ENCODE measurements at places on chromosomes 1 and 21. TPM values are rescaled to one million over a fixed set of nuclear protein-coding genes. Genes with fewer than 3 reads are reported as not detected.

Gene ZNF436
- total RNA-seq: 8.0 TPM

DNA sequence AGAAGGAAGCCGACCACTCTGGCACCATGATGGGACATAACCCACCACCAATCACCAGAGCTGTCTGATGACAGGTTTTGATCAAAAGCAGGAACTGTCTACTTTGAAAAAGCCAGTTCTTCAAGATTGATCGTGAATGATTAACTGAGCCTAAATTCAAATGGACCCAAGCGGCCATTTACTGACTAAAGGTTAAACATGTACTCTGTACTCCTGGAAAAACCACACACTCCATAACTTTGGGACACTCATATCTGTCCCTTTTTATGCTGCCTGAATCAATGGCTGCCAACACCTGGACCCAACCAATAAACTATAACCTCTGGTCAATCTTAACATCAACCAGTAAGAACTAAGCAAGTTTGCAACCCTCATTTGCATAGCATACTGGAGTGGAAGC lies 206.6 kb downstream of the URB2 start:
- DNase-seq: no peak

DNA sequence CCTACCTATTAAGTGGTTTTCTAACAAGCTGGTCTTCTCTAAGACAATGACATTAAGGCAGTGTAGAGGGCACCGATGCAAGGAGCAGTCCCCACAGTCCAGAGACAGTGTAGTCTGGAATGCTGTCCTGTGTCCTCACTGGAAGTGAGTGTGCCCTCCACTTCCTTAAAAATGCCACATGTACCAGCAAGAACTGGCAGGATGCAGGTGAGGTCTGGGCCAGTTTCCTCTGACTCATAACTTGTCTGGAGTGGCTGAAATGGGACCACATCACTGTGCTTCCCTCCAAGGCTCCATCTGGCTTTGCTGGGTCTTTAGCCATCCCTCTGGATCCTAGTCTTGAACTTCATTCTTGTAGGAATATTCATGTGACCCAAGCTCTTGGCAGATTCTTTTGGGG lies 170.5 kb upstream of the KIAA0040 start:
- DNase-seq: no peak

DNA sequence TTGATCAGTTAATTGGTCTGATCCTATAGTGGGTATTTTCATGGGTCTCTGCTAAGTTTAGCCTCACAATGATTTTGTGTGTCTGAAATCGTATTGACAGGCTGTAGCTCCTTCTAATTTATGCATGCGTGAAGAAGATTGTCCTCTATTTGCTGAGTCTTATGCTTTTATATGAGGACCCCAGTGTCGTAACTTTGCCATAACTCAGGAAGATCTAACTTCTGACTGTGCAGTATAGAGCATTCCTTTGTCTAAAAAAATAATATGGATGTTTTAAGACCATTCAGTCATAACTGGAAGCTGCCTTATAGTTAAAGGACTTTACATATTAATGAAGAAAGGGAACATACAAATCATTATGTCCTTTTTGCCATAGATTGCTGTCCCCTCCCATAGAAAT lies 73.3 kb downstream of the CAMTA1 start:
- no peak for DNase-seq

GRCh38 chr1:95094923-95095322 lies 22.2 kb upstream of the ALG14 start:
- no peak for DNase-seq

- DNase-seq: no peak
These were observed 552.1 kb downstream of the LMO4 start for GRCh38 chr1:87880764-87881163.

Gene HPDL
- total RNA-seq: 2.9 TPM

Gene ATAD3A
- total RNA-seq: 52.6 TPM

GRCh38 chr1:198416296-198416695 lies 124.2 kb downstream of the ATP6V1G3 start:
- no peak for DNase-seq

All from epithelial cell of proximal tubule (primary cell).